ENCODE measurements at places on chromosomes 6 and 20.

DNA sequence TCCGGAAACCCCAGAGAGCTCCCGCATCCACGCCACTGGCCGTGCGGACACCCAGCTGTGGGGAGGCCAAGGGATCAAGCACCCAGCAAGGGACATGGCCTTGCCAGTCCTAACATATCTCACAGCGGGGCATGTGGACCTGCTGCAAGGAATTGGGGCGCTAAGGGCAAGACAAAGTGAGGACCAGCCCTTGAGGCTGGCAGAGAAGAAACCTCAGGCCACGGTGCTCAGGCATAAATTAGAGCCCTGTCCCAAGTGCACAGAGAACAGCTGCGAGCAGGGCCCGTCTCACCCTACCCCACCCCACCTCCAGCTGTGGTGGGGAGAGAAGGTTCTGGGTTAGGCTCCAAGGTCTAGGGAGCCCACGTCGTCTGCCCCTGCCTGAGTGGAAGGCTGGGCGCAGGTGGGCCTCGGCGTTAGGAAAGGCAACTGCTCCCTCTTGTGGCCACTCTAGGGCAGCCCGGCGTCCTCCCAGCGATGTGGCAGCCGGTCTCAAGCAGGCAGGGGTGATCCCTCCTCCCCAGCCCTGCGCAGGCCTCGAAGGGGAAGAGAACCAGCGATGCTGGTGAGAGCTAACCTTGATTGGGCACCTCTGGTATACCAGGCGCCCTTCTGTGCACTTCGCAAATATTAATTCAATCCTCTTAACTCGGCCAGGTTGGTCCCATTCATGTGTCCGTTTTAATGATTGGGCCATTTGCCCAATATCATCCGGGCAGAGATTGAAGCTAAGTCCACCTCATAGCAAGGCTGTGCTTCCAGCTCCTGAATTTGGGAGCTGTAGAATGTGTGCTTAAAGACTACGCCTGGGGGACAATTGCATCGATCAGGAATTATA, 235.8 kb downstream of the NFATC2 start:
- DNase-seq = peak; percentile 62

DNA sequence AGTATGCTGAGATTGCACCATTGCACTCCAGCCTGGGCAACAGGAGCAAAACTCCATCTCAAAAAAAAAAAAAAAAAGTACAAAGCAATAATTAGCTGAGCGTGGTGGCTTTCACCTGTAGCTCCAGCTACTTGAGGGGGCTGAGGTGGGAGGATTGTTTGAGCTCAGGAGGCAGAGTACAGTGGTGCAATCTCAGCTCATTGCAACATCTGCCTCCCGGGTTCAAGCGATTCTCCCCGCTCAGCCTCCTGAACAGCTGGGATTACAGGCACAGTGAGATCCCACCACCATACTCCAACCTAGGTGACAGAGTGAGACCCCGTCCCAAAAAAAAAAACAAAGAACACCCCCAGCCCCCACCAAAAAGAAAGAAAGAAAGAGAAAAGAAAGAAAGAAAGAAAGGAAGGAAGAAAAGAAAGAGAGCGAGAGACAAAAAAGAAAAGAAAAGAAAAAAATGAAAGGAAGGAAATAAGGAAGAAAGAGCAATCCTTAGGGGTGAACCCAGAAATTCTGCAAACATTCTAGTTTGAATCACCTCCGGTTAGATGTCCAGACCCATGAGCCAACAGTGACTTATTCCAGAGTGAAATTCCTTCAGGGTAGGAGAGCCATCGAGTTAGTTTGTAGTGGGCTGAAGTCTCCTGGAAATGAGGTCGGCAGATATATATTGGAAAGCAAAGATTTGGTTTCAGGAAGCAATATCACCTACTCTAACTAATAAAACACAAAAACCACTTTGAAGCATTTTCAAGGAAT, 3.2 kb upstream of the RIPOR3 start:
- DNase-seq = no peak

- no peak for DNase-seq
These were observed 530.4 kb upstream of the BTBD3 start for GRCh38 chr20:11387189-11387754.

DNA sequence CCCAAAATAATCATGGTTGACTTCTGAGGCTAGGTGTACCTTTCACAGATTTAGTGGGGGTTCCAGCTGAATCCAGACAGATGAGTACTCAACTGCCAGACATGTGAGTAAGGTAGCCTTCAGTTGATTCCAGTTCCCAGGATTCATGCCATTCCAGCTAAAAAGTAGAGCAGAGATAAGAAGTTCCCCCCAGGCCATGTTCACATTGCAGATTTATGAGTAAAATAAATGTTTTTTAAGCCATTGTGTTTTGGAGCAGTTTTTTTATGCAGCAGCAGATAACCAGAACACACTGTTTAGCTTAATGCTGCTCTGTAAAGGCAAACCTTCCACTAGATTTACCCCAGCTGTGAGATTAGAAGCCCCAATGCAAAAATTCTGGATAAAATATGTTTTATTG, 245.0 kb downstream of the RFPL4B start:
- DNase-seq = no peak

- DNase-seq = no peak
These were observed 56.6 kb downstream of the SLC23A2 start for GRCh38 chr20:4944518-4945313.
